ENCODE measurements at places on chromosomes 1 and 21.

DNA sequence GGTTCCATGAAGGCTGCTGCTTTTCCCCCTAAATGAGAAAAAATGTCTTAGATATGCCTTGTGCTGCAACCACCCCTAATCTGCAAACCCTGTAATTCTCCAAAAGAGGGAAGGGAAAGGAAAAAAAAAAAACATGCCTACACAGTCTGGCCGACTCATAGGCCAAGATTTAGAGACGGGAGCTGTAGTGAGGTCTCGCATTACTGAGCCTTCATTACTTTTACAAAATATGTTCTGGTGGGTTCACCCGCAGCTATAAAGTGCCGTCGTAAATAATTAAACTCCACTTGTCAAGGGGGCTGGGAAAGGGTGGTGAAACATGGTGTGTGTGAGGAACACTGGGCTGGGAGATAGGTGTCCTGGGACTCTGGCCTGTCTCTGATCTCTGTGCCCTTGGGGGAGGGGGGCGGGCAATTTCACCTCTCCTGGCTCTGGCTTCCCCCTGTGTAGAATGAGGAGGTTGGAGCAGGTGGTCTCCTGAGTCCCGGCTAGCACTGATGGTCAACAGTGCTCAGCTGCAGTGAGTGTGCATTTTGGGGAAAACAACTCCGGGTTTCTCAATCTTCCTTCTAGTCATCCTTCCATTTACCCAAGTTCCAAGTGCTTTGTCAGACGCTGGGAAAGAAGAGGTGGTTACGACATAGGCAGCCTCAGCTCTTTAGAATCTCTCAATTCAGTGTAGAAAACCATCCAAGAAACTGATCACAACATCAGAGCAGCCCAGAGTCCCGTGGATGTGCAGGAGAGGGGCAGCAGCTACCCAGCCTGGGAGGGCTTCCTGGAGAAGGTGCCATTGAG is 82.3 kb downstream of the ACTL8 start:
- DNase-seq = no peak

DNA sequence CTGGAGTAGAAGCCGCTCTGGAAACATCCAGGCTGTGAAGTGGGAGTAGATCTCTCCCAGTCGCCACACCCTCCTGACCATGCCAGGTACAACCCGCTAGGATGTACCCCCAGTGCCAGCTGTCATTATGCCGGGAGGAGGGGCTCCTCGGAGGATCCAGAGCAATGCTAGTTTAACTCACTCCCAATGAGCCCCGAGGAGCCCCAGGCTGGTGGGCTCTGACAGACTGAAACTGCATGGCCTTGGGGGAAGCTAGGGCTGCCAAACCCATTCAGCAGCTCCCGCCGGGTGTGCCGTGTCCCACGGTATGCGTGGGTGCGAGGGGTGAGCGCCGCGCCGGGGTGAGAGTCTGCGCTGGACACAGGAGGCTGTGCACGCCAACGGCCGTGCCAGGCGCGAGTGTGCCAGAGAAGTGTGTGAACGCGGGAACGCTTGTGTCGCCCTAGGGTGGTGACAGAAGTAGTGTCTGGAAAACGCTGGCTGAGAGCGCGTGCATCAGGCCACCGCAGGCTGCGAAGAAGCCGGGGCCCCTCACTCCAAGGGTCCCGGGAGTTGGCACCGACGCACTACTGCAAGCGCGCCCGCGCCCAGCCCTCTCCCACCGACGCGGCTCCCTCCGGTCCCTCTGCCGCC is 177.1 kb upstream of the EDN2 start:
- DNase-seq = peak; percentile 36

DNA sequence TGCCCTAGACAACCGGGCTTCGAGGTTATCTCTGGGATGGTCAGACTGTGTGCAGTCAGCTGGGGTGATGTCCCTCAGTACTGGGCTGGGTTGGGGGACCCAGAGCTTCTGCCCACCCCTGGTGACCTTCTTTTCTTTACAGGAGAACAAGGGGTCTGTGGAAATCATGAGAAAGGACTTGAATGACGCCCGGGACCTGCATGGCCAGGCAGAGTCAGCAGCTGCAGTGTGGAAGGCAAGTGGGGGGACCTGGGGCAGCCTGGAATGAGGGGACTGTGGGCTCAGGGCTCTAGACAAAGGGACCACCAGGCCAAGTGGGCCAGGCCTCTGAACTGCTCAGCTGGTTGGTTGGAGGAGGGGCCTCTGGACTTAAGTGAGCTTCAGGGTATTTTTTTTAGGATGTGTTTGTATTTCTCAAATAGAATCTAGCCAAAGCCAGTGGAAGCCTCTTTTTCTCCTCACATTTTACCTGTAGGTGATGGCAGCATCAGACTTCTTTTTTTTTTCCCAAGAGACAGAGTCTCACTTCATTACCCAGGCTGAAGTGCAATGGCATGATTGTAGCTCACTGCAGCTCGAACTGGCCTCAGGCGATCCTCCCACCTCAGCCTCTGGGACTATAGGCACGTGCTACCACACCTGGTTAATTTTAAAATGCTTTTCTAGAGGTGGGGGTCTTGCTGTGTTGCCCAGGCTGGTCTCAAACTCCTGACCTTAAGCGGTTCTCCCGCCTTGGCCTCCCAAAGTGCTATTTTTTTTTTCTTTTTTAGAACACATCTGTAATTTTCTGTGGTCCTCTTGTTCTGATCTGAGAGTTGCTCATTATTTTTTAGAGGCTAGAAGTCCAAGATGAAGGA is 1.9 kb downstream of the RNF187 start:
- DNase-seq = no peak

- peak; percentile 44 for DNase-seq
These were observed 13.1 kb downstream of the MAP1LC3C start for GRCh38 chr1:241985787-241986186.

GRCh38 chr1:184223216-184223615 is 163.6 kb upstream of the C1orf21 start:
- no peak for DNase-seq

GRCh38 chr21:29676395-29676794 is 263.4 kb downstream of the GRIK1 start:
- no peak for DNase-seq

All from germinal center (tissue), 1 donor.